Muscle of leg (tissue), 16 donors: ENCODE measurements at places on chromosomes 12 and 14. TPM values are rescaled to one million over a fixed set of nuclear protein-coding genes. Genes with fewer than 3 reads are reported as not detected.

DNA sequence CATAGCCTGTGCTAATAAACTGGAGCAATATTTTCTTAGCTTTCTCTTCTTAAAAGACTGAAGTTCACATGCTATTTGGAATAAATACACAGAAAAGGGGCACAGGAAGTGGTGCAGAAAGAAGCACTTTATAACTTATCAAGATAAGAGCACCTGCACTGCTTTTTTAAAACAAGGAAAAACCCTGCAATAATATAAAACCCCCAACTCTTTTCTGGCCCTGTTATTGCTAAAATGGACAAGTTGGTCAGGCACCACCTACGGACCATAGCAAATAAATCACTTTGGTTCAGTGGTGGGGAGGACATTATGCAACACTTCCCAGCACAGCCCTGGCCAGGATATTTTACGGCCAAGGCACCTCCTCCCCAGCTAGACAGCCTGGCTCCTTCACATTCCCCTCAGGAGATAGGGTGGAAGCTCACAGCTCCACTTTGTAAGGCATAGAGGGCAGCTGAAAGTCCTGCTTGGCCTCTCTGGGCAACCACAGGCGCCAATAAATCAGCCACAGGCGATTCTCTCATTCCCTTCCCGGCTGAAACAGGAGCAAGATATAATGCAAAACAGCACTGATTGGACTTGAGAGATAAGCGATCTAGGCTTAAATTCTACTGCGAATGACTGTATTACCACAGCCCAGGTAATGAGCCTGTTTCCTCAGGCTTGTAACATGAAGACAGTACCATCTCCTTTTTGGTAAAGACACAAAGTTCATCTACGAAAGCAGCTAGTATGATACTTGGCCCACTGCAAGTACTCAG, 2.0 kb downstream of the ZBTB25 start:
- peak; percentile 15 for DNase-seq

DNA sequence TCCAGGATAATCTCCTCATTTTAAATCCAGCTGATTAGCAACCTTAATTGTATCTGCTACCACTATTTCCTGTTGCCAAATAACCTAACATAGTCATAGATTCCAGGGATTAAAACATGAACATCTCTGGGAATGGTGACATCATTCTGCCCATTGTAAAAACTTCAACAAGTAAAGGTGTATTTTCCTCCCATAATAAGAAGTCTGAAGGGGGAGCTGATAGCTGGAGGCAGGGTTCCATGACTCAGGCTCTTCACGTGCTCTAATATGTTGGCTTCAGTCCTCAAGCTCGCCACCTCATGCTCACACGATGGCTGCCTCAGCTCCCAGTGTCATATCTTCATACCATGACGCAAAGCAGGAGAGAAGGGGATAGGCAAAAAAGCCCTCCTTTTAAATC, 172.0 kb upstream of the VASH1 start:
- no peak for DNase-seq

DNA sequence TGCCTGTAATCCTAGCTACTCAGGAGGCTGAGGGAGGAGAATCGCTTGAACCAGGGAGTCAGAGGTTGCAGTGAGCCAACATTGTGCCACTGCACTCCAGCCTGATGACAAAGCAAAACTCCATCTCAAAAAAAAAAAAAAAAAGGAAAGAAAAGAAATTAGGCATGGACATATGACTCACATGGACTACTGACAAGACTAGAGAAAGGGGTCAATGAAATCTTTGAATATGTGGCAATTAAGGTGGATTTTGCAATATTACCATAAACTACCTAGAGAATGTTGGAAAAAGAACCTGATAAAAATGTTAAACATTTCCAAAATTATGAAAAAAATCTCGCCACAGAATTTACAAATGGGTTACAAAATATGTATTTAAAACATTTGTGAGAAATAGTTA, 873.6 kb downstream of the C12orf50 start:
- DNase-seq, result no peak

- DNase-seq, result no peak
These were observed at the start of gene BEGAIN for GRCh38 chr14:100587086-100587762. Gene BEGAIN, minus strand, starts transcription at chr14:100587417. Its CDS starts 127 bp downstream, at chr14:100587290.

GRCh38 chr14:69460093-69460701, 24.3 kb upstream of the PLEKHD1 start:
- DNase-seq, result peak; percentile 89

- no peak for DNase-seq
These were observed 70.0 kb downstream of the EPS8 start for GRCh38 chr12:15719230-15719629.

DNA sequence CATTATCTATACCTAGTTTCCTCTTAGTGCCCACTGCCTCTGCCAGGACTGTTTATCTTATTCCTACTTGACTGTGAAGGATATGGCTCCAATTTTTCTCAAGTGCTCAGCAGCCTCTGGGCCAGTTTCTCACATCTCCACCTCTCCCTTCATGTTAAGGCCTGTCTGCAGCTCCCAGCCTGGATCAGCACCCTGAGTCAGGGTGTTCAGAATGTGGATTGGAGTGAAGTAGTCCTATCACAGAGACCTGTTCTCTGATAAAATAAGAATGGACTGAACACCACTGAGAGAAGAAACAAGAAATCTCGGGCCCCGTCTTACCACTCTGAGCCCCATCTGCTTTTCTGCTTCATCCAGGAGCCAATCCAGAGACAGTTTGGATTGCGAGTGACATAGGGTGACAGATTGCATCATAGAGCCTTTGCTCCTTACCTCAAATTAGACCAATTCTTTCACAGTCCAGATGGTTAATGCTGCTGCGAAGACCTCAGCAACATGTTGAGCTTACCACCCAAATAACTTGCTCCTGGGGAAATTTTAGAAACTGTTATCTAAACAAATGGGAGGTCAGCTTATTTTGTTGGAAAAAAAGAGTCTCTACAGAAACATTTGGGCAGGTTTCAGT, 473.1 kb downstream of the PDZRN4 start:
- DNase-seq, result no peak

- DNase-seq, result peak; percentile 37
These were observed 47.8 kb downstream of the SLC41A2 start for GRCh38 chr12:104910196-104910840.

DNA sequence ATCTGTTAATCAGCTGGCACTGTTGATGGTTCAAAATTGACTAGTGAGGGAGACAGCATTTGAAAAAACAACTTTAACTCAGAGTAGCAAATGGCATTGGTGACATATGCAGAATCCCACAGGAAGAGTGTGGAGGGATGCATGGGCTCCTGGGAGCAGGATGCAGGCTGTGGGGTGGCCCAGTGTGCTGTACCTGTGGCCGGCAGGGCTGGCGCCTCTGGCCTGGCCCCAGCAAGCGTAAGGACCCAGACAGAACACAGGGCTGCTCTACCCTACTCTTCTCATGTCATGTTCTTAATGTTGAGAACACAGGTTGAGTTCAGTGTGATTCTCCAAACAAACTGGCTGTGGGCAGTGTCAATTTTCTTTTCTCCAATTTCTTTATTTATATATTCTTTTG, 33.4 kb downstream of the DDX51 start:
- no peak for DNase-seq

DNA sequence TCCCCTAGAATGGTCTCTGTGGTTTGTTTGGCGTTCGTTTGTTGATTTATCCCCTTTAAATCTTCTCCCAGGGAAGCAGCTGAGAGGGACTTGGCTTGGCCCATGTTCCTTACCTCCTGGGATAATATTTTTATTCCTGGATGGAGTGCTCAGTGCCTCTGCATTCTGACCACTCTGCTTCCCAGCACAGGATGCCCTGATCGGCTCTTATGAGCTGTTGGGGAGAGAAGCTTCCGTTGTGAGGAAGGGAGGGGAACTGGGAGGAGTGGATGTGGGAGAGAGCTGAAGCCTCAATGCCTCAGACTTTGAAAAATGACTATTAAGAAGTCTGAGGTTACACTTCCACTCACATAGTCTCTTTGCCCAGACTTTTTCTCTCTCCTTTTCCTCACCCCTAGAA, 114.8 kb downstream of the SMOC1 start:
- DNase-seq, result no peak

GRCh38 chr14:60893911-60894310, 87.0 kb downstream of the TRMT5 start:
- no peak for DNase-seq

- peak; percentile 83 for DNase-seq
These were observed 506.2 kb upstream of the TBX3 start for GRCh38 chr12:115190010-115190770.

DNA sequence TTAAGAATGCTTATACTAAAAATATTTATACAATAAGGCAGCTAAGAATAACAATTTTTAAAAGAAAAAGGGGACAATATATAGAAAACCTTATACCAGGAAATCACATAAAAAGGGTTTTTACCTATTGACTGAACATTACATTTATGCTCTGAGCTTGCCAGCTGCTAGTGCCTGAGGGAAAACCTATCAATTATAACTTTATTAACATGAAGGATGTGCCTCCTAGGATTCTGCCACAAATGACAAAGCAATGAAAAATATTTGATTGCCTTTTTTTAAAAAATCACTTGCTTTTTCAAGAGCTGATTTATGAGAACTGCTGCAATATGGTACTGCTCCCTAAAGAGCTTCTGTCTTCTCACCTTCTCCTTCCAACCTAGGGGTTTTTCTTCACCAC, 185.7 kb downstream of the RIMBP2 start:
- no peak for DNase-seq

- DNase-seq, result no peak
These were observed 101.2 kb upstream of the CCDC175 start for GRCh38 chr14:59677771-59678231.

DNA sequence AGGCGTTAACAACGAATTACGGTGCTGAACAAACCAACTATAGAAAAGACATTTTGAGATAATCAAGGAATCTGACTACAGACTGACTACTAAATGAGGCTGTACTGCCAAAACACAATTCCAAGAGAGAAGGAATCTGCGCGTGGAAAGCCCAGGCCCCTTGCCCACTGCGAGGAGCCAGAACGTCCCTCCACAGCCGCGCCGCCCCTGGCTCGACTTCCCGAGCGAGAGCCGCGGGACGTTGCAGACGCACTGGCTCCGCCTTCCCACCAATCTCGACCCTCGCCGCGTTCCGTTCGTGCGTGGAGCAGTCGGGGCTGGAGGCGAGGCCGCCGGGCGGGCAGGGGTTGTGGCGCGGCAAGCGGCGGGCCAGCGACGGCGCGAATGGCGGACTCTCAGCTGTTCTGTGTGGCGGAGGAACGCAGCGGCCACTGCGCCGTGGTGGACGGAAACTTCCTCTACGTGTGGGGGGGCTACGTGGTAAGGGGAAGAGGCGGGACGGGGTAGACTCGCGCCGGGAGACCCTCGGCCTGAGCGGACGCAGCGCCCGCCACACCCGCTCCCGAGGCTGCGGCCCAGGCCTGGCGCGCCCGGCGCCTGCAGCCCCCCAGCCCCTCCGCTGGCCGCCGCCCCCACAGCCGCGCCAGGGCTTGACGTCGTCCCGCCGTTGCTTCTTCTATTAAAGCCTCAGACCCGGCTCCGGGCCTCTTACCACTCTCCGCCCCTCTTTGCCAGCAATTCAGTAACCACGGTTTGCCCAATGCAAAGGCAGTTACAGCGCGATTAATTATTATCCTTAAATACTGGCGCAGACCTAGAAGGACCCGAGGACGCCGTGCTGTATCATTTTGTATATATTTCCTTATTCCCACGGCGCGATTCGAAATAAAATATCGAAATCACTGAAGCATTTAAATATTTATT, at the start of gene KLHDC1:
TSS of gene KLHDC1 (plus strand) at position 310 of the 924 bp plus-strand sequence. CDS start at position 385, 75 bp downstream.
- DNase-seq, result peak; percentile 96

- peak; percentile 82 for DNase-seq
These were observed 30.3 kb downstream of the FAIM2 start for GRCh38 chr12:49873361-49873934.

DNA sequence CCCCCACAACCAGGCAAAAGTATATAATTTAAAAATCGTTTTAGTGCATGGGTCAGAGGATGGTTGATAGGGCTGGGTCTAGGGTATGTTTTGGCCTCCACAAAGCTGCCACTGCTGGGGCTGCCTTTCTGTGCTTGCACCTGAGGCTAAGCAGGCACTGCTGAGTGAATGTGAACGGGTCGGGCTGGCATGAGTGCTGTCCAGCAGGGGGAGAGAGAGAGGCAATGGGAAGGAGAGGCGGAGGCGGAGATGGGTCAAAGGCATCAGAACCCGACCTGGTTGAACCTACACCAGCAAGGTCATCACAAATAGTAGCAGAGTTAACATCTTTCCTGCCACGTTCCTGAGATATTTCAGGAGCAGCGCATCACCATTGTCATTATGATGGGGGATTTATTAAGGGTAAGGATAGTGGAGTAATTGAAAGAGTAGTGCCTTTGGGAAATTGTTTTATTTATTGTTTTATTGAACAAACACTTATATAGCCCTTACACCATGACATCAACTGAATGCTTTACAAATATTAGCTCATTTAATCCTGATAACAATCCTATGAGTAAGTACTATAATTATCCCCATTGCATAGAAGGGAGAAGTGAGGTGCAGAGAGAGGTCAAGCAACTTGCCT, 5.8 kb upstream of the NRXN3 start:
- no peak for DNase-seq

Gene SLC39A5
- total RNA-seq, result 0.35 TPM

Gene MIP
- not detected for total RNA-seq

Gene TTC6
- total RNA-seq, result 0.27 TPM

Gene GPRC5D
- total RNA-seq, result not detected

Gene DBX2
- total RNA-seq, result 0.22 TPM

Gene SERPINA5
- 0.18 TPM for total RNA-seq

Gene PIWIL1
- 0.13 TPM for total RNA-seq

Gene SINHCAF
- 20.8 TPM for total RNA-seq

Gene RIPK3
- total RNA-seq, result 2.0 TPM

Gene GZMB
- 0.22 TPM for total RNA-seq

Gene CLEC4D
- not detected for total RNA-seq

Gene GLS2
- total RNA-seq, result 0.09 TPM
